ENCODE measurements at places on chromosomes 11 and 22. TPM values are rescaled to one million over a fixed set of nuclear protein-coding genes. Genes with fewer than 3 reads are reported as not detected.

CDC42EP1 gene
- 24.6 TPM for polyA plus RNA-seq

MS4A14 gene
- polyA plus RNA-seq: not detected

PLCB3 gene
- polyA plus RNA-seq: 35.4 TPM

DNA sequence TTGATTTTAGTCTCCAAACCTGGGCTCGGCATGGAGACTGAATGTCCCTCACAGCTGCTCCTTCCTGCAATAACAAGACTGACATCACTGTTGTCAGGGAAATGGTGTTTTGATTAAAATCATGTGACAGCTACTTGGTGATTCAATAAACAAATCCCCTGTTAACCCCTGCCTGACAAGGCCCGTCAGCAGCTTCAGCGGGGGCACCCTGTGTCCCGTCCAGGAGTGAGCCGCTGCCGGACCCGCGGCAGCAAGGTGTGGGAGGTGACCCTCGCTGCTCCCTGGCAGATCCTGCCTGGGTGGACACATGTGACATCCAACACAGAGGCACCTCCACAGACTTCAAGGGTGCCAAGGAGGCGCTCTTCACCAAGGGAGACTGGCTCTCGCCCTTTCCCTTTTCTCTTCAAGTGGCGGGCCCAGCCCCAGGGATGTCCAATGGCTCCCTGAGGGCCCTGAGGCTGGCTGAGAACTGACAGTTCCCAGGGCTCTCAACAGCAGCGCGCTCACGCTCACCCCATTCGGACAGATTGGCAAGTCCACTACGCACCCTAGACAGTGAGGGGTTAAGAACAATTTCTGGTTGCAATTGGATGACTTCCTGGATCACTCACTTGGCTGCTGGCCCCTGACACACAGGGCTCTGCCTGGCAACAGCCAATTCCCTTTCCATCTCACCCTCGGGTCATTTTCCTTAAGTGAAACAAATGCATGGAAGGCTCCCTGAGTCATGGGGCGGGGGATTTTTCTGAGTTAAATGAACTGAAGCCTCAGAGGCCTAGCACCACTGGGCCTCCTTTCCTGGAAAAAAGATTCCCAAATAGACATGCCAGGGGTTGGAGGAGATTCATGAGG, 30.7 kb downstream of the PPP2R1B start:
- peak overlapping the region; percentile 23 for H3K4me3 ChIP-seq
- H3K27ac ChIP-seq: peak overlapping the region; percentile 96
- H3K4me1 ChIP-seq: peaks cover 70% of the 10 kb centered on the region

- H3K27me3 ChIP-seq: no peaks in the 10 kb centered on the region
- peaks cover 5% of the 10 kb centered on the region for H3K4me1 ChIP-seq
- H3K27ac ChIP-seq: no peak overlapping the region
- DNase-seq: peak; percentile 19
- H3K36me3 ChIP-seq: no peaks in the 10 kb centered on the region
- no peak overlapping the region for H3K4me3 ChIP-seq
Measured at GRCh38 chr11:112744041-112744440, 217.2 kb upstream of the NCAM1 start.

- H3K4me1 ChIP-seq: no peaks in the 10 kb centered on the region
- no peaks in the 10 kb centered on the region for H3K36me3 ChIP-seq
- no peak overlapping the region for H3K4me3 ChIP-seq
Measured at GRCh38 chr22:48492366-48493320, 1335.0 kb downstream of the BRD1 start.

GRCh38 chr22:48395201-48395600, 1432.5 kb downstream of the BRD1 start:
- no peaks in the 10 kb centered on the region for H3K36me3 ChIP-seq
- H3K4me3 ChIP-seq: no peak overlapping the region
- no peaks in the 10 kb centered on the region for H3K27me3 ChIP-seq
- no peak overlapping the region for H3K27ac ChIP-seq

GRCh38 chr11:15655552-15655951, 540.8 kb downstream of the INSC start:
- H3K4me3 ChIP-seq: no peak overlapping the region
- DNase-seq: no peak
- H3K27ac ChIP-seq: no peak overlapping the region
